ENCODE measurements at places on chromosomes 13 and 19.

- DNase-seq: no peak
Observed at GRCh38 chr19:45187421-45188100, 9.0 kb downstream of the BLOC1S3 start.

- no peak for DNase-seq
Observed at GRCh38 chr19:46065486-46066071, 24.8 kb upstream of the IGFL4 start.

GRCh38 chr19:14182476-14182875 is 23.5 kb downstream of the ADGRL1 start:
- DNase-seq: no peak

DNA sequence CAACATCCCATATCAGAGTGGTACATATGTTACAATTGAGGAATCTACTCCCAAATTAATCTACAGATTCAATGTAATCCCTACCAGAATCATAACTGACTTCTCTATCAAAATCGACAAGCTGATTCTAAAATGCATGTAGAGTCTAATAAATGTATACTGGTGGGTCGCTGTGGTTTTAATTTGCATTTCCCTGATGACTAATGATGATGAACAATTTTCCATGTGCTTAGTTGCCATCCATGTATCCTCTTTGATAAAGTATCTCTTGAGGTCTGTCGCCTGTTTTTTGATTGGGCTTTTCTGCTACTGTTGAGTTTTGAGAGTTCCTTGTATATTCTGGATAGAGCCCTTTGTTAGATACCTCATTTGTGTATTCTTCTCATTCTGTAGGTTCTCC is 43.8 kb downstream of the KLF12 start:
- no peak for DNase-seq

- no peak for DNase-seq
Observed at GRCh38 chr13:40125336-40125735, 469.9 kb downstream of the COG6 start.

DNA sequence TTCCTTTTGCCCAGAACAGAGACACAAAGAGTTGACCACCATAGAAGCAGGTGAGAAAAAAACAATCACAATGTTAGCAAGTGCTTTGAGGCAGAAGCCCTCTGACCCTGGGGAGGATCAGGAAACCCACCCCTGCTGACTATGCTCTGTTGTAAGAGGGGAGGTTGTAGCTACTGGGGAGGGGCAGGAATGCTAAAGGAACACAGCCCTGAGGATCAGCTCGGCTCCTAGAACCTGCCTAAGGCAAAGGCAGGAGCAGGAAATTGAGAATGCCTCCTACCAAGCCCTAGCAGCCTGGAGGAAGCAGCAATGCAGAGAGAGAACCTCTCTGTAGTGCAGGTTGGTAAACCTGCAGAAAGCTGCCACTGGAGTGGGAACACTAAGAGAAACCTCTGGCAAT is 624.0 kb upstream of the KLF12 start:
- DNase-seq: no peak
